Hematopoietic multipotent progenitor cell treated with erythropoietin and hydrocortisone succinate and interleukin-3 and kit ligand, for 4 days (in vitro differentiated cells): ENCODE measurements at places on chromosomes 2 and 18.

- no peak for DNase-seq
Measured at GRCh38 chr18:47601581-47602272, 328.7 kb downstream of the SMAD2 start.

DNA sequence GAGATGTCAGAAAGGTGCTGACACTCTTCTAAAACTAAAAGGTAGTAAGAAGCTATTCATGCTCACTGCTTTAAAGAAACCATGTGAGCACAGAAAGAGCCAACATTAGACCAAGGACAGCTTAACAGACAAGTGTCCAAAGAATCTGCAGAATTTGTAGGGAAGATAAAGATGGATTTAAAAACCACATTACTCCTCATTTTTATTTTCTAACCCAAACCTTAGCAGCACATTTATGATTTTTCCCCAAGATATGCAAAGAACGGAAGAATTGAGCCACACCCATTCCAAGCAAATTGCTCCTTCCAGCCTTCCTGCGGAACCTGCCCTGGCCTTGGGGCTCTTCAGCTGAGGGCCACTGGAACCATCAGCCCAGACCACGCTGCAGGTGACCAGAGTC is 26.9 kb downstream of the MBP start:
- no peak for DNase-seq

- no peak for DNase-seq
Measured at GRCh38 chr2:25829828-25830227, 48.5 kb downstream of the ASXL2 start.

DNA sequence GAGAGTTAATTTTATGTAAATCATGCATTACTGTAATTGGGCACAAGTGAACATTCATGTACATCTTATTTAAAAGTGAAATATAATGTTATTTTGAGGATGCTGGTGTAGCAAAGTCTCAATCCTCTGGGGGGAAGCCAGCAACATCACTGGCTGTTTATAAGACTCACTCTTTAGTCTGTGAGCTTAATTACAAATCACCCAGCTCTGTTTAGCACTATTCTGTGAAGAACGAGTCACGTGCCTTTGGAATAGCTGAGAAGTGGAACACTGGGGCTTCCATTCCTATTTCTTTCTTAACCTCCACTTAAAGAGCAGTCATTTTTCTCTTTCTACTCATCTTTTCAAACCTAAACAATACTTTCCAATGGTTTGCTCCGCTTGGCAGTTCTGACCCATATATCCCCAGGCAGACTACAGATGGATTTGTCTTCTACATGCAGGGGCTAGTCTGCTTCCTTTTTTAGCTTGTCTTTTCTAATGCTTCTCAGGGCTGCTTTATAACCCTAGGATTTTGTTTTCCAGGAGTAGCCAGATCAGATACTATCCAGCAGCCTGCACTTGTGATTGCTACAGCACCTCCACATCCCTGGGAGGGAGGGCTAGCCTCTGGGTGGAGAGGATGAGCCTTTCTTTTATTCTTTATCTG is 95.3 kb upstream of the CAVIN2 start:
- no peak for DNase-seq

- DNase-seq, result no peak
Measured at GRCh38 chr2:165587335-165587938, 117.9 kb downstream of the CSRNP3 start.
